ENCODE measurements at places on chromosomes 7 and 10.
A peak's percentile ranks its signal among the peaks of the same experiment; 100 is the strongest.

DNA sequence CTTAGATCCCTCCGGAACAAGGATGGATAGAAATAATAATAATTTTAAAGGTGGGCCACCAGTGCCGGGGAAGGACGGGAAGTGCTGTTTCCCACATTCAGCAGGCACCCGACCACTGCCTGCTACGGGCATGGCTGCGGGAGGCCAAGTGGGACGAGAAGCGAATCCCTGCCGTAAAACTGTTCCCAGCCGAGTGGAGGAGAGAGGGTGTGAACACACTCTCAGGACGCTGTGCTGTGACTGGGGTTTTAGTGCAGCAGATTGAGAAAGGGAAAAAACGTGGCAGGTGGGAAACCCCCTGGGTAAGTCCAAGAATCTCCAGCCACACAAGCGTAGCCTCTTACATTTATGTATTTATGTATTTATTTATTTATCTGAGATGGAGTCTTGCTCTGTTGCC is 158.8 kb downstream of the DNAJB6 start:
- no peak for DNase-seq

DNA sequence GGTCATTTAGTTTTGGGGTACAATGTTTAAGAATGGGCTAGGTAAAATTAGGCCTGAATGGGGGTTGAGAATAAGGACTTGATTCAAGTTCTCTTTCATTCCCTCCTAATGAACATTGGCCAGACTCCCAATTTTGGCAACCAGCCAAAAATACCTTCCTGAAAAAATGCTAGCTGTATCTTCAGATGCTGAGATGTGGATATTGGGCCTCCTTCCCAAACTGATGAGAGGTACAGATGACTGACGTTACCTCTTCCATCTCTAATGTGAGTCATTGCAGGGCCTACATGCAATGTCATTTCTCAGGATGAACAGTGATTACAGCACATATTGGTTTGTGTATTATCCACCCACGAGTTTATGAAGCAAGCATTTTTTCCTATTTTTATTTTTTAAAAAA is 151.6 kb downstream of the SND1 start:
- no peak for DNase-seq

- DNase-seq, result no peak
Measured at GRCh38 chr10:93435621-93436397, 46.3 kb downstream of the MYOF start.

DNA sequence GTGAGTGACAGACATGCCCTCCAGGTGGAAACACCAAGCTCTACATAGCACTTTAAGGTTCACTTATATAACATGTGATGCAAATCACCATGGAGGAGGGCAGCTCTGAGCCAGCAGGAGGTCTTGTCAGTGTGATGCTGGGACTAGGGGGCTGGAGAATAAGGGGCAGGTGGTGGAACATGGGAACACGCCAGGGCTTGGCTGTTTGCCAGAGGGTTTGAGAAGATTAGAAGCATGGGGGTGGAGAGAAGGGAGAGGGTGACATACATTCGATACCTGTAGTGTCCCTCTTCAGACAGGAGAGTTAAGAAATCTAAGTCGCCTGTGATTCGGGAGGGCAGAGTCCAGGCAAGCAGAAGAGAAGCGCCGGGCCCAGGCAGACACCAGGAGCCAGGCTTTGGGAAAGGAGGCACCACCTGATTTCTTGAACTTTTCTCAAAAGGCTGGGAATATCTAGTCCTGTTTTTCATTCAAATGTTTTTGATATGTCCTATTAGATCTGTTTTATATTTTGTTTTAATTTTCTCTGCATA is 16.9 kb upstream of the LAMB4 start:
- DNase-seq, result no peak

- no peak for DNase-seq
Measured at GRCh38 chr10:112834751-112835181, 115.3 kb upstream of the TCF7L2 start.

GRCh38 chr10:116716381-116716780 is 26.0 kb downstream of the HSPA12A start:
- no peak for DNase-seq

DNA sequence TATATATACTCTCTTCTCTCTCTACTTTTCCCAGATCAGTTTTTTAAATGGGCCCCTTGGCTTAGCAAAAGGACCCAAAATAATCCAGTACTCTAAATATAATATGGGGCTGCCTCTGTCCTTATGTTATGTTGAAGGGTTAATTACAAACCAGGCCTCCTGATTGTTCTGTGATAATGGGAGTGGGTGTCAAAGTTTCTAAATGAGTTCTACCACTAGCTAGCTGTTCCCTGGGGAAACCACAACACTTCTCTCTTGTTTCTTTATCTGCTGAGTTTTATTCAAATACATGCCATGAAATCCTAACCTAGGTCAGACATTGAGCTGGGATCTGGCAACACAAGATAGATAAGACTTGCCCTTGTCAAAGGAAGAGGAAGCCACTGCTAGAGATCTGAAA is 3.8 kb downstream of the HTR5A start:
- DNase-seq, result no peak

DNA sequence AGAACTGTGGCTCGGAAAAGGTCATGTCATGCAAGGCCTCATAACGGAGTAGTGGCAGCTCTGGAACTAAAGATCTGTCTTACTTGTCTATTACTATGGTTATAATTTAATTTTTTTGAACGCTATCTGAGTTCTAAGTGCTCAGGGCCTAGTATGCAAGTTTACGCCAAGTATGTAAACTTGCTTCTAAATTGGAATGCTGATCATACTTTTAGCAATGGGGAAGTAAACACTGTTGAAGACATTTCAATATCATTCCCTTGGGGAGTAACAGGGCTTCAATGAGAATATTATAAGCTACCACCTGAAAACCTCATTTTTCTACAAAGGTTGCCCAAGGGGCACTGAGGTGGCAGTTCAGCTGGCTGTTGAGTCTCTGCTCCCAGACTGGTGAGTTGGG is 69.5 kb upstream of the NFKB2 start:
- no peak for DNase-seq

- DNase-seq, result no peak
Measured at GRCh38 chr10:44910602-44911001, 535 bp upstream of the TMEM72 start.

GRCh38 chr7:70446448-70447143 is 685.3 kb upstream of the GALNT17 start:
- DNase-seq, result no peak

GRCh38 chr10:128481152-128481840 is 355.1 kb upstream of the MKI67 start:
- no peak for DNase-seq

DNA sequence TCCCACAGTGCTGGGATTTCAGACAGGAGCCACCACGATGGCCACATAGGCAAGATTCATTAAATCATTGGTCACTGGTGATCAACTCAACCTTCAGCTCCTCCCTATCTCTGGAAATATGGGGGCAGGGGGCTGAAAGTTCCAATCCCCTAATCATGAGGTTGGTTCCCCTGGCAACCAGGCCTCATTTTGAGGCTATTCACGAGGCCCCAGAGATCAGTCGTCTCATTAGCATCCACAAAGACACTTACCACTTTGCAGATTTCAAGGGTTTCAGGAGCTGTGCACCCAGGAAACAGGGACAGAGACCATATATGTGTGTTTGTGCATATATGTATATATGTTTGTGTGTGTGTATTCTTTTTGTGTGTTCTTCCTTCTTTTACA is 7.7 kb upstream of the GUSB start:
- no peak for DNase-seq

DNA sequence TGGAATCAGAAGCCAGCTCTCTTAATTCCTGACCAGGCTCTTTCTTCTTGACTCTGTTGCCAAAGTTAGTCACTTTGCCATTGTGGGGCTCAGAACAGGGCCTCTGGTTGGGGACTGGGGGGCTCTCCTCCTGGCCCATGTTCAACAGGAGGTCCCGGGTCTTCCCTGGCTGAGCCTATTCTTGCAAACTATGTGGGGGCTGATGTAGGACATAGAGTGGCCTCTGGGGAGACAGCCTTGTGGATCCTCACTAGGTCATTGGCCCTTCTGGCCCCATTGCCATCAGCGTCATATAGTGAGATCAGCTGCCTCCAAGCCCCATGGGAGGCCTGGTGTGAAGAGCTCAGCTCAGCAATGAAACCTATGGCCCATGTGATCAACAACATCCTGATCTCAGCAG is 77.6 kb upstream of the LEP start:
- no peak for DNase-seq

GRCh38 chr7:52917982-52918578 is 117.4 kb upstream of the POM121L12 start:
- no peak for DNase-seq

- no peak for DNase-seq
Measured at GRCh38 chr7:25392588-25393338, 164.5 kb upstream of the NPVF start.

- DNase-seq, result no peak
Measured at GRCh38 chr7:30751696-30752273, at the start of gene INMT. Gene INMT (plus strand): TSS chr7:30752135. CDS start chr7:30752151, 16 bp downstream.

- DNase-seq, result no peak
Measured at GRCh38 chr7:28536259-28536658, 123.9 kb downstream of the CREB5 start.

DNA sequence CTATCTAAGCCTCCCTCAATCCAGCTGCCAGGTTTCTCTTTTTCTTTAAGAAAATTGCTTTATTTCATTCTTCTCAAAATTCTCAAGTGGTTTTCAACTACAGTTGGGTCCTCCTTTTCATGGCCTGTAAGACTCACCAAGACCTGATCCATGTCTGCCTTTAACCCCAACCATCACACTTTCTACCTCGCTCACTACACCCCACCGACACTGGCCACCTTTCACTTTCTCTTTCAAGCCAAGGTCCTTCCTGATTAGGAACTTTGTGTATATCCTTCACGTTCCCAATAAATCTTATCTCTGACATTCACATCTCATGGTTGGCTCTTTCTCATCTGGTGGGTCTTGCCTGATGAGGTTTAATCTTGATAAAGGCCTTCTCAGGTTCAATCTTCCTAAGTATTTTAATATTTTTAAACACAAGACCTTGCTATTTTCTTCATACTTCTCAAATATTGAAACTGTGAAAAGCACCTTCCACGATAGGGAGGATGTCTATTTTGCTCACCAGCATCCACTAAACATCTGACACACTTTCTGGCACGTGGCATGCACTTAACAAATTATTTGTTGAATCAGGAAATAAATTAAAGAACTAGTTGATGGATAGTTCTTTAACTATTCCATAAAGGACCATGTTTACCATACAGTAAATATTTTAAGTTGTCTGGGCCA is 624.8 kb downstream of the GRID1 start:
- no peak for DNase-seq

GRCh38 chr10:45581216-45581549 is 91.4 kb downstream of the ZFAND4 start:
- DNase-seq, result no peak

DNA sequence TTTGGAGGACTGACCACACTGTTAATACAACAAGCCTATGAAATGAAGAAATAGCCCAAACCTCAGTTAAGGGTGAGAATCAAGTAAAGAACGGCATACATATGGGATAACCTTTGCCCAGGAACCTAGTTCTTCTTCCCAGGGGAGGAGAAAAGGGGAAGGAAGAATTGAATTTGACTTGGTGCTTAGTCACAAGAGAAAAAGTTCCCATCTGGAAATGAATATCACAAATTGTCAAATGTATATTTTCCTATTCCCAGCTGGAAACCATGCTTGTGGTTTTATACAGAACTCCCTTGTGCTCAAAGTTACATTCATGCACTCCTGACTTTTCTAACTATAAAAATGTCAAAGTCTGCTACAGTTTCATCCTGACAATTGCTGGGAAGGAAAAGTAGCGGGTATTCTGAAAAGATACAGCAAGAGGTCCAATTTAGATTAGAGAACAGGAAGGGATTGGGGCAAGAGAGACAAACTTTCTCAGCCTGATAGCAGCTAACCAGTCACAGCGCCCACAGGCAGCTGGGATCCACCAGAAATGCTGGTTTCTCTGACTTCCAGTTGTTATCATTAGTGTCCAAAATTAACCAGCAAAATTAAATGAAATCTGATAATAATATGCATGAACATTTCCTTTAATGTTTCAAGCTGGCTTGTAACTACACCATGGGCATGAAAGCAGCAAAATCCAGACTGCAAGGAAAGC is 18.6 kb upstream of the GSAP start:
- DNase-seq, result peak; percentile 45

GRCh38 chr7:17672783-17673182 is 267.5 kb downstream of the SNX13 start:
- DNase-seq, result no peak

- DNase-seq, result no peak
Measured at GRCh38 chr10:50316695-50317648, 65.7 kb upstream of the ASAH2 start.

GRCh38 chr7:156652886-156653568 is 12.5 kb downstream of the RNF32 start:
- DNase-seq, result no peak

DNA sequence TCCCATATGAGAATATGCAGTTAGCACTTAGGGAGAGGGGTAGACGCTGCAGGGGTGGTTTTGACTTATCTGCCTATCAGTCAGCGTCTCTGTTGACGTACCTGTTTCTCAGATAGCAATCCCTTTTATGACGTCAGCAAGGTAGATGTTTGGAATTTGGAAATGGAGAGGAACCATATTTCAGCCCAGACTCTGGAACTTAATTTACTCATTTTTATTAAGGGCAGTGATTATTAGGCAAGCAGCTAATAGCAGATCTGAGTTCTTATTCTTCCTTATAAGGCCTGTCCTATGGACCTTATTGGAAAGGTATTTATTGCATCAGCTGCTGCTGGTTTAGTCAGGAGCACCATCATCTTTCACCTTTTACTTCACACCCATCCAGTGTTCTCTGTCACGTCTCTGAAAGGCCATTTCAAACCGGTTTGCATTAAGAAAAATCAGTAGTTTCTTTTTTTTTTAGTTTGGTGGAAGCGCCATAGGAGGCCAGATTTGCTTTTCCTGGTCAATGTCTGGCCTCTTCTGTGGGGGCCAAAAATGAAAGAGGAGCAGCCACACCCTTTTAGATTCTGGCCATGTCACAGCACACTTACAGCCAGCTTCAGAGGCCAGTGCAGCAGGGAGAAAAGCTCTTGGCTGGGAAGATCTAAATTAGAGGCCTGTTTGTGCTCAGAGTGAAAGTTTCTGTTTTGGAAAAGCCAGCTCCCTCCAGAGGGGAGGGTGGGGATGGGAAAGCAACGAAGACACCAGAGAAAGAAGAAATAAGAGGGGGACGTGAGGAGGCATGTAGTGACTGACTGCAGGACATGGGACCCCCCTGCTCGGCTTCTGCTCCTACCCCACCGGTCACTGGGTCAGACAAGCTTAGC is 146.3 kb downstream of the TCF7L2 start:
- no peak for DNase-seq

DNA sequence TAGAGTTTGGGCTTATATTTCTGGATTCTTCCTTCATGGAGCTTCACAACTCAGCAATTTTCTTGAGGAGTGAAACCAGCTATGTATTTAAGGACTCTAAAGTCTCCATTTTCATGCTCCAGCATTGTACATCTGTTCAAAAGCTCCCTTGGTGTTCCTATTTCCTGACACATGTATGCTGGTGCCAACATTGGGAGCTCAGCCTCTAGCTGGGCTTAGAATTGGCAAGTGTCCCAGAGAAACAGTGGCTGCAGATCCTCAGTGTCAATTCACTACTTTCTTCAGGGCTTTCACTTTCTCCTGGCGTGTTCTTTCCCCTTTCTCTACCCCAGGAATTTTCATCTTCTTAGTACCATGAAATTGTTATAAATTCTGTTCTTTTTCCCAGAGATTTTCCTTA is 103.1 kb downstream of the ZNF467 start:
- peak; percentile 34 for DNase-seq

Data from brain pericyte (primary cell).